ENCODE measurements at places on chromosomes 4 and X. TPM values are rescaled to one million over a fixed set of nuclear protein-coding genes. Genes with fewer than 3 reads are reported as not detected.

The SHROOM2 gene
- polyA plus RNA-seq = 0.22 TPM

The ZXDA gene
- polyA plus RNA-seq = 0.76 TPM

The ACOX3 gene
- polyA plus RNA-seq = 11.3 TPM

The LUZP4 gene
- polyA plus RNA-seq = not detected

The CTSO gene
- 13.4 TPM for polyA plus RNA-seq

DNA sequence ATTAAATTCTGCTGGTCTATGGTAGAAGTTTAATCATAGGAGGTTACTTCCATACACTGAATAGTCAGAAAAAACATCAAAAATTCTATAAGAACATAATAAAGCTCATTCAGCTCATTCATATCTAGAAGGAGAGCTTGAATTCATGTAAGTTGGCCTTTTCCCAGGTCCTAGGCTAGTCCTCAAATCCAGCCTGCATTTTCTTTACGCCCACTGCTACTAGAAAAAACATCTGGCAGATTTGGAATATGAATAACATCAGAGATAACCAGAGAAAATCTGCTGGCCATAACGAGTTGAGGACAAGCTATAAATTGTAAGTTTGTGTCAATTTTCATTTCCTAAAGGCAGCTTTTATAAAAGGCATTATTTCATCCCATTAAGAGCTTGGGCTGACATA lies 95.5 kb downstream of the MXRA5 start:
- no peaks in the 10 kb centered on the region for H3K4me1 ChIP-seq
- no peaks in the 10 kb centered on the region for H3K27me3 ChIP-seq
- no peak overlapping the region for H3K27ac ChIP-seq
- no peak for DNase-seq

- H3K4me1 ChIP-seq = no peaks in the 10 kb centered on the region
- no peak overlapping the region for H3K4me3 ChIP-seq
- H3K27ac ChIP-seq = no peak overlapping the region
- no peaks in the 10 kb centered on the region for H3K27me3 ChIP-seq
Measured at GRCh38 chr4:112094330-112094729, 50.9 kb upstream of the FAM241A start.

- H3K4me1 ChIP-seq = no peaks in the 10 kb centered on the region
- H3K36me3 ChIP-seq = no peaks in the 10 kb centered on the region
- no peak overlapping the region for H3K27ac ChIP-seq
- H3K4me3 ChIP-seq = no peak overlapping the region
- no peaks in the 10 kb centered on the region for H3K27me3 ChIP-seq
Measured at GRCh38 chr4:90357117-90357710, 230.0 kb downstream of the CCSER1 start.

GRCh38 chr4:141540643-141541042 lies 95.7 kb upstream of the IL15 start:
- no peaks in the 10 kb centered on the region for H3K36me3 ChIP-seq
- no peak overlapping the region for H3K4me3 ChIP-seq

Measured in spleen (tissue), 13 donors.